HepG2 (cell line): ENCODE measurements at places on chromosomes 2 and 18. TPM values are rescaled to one million over a fixed set of nuclear protein-coding genes. Genes with fewer than 3 reads are reported as not detected.

DNA sequence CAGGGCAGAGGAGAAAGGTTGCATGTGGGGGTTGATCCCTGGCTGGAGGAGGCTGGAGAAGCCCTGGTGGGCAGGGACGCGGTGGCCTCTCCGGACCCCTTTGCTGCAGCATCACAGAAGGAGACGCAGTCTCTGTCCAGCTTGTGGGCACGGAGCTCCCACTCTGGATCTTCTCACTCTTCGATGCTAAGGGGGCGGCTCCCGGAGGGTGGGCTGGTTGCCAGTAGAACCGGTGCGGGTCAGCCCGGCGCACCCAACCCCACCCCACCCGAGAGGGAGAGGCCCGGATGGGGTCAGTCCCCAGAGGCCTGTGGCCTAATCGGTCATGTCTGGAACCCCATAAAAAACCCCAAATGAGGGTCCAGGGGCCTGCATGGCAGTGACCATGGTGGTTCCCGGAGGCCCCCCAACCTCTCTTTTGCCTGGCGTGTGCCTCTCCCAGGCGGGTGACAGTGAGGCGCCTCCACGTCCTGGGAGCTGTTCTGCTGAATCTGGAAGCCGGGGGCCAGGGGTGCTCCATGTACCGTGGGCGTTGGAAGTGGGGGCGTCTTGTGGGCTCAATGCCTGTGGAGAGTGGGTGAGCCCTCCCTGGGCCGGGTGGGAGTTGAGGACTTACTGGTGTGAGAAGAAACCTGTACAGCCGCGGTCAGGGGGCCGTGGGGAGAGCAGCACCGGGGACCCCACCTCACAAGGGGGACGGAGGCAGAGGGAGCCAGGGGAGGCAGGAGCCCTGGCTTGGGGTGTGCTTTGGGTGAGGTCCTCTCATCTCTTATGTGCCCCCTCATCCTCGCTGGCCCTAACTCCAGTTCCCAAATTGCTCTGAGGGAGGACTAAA, 79.6 kb downstream of the RTP5 start:
- H3K27ac ChIP-seq = no peak overlapping the region
- H3K27me3 ChIP-seq = peaks cover 81% of the 10 kb centered on the region
- peaks cover 22% of the 10 kb centered on the region for H3K4me1 ChIP-seq
- DNase-seq = no peak

- H3K4me3 ChIP-seq = no peak overlapping the region
- no peaks in the 10 kb centered on the region for H3K27me3 ChIP-seq
- peaks cover 9% of the 10 kb centered on the region; the same call in 1 of the 2 replicates for H3K4me1 ChIP-seq
- DNase-seq = no peak
Observed at GRCh38 chr2:239329284-239329971, 71.4 kb downstream of the HDAC4 start.

GRCh38 chr2:105718846-105719481, 25.7 kb upstream of the NCK2 start:
- no peak for DNase-seq
- H3K27me3 ChIP-seq = peaks cover 1% of the 10 kb centered on the region; the same call in 1 of the 2 replicates
- no peaks in the 10 kb centered on the region for H3K36me3 ChIP-seq
- H3K4me3 ChIP-seq = no peak overlapping the region
- H3K27ac ChIP-seq = no peak overlapping the region

DNA sequence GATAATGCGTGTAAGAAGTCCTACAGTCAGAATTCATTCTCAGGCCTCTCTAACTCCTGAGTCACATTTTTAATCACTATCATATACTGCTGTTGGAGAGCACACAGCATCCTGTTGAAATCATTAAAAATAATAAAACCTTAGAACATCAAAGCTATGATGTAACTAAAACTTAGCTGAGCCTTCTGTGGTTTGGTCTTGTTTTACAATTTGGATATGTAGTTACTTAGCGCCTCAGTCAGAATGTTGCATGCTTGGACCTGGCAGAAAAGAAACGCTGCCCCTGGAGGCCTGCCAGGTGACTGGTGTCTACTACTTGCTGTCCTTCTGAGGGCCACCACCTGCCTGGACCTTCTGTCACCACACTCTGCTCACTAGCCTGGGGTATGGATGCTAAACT, 261.1 kb upstream of the RASGRP3 start:
- H3K27ac ChIP-seq = no peak overlapping the region
- H3K27me3 ChIP-seq = peaks cover 3% of the 10 kb centered on the region; the same call in 1 of the 3 replicates
- no peak for DNase-seq
- no peaks in the 10 kb centered on the region for H3K36me3 ChIP-seq

GRCh38 chr18:72543357-72544055, 636 bp downstream of the CBLN2 start:
- no peak overlapping the region for H3K4me3 ChIP-seq
- no peak for DNase-seq
- H3K4me1 ChIP-seq = no peaks in the 10 kb centered on the region

- H3K4me3 ChIP-seq = no peak overlapping the region
- H3K4me1 ChIP-seq = peaks cover 13% of the 10 kb centered on the region
- DNase-seq = peak; percentile 60
Observed at GRCh38 chr2:173087793-173088496, 12.3 kb downstream of the MAP3K20 start.

DNA sequence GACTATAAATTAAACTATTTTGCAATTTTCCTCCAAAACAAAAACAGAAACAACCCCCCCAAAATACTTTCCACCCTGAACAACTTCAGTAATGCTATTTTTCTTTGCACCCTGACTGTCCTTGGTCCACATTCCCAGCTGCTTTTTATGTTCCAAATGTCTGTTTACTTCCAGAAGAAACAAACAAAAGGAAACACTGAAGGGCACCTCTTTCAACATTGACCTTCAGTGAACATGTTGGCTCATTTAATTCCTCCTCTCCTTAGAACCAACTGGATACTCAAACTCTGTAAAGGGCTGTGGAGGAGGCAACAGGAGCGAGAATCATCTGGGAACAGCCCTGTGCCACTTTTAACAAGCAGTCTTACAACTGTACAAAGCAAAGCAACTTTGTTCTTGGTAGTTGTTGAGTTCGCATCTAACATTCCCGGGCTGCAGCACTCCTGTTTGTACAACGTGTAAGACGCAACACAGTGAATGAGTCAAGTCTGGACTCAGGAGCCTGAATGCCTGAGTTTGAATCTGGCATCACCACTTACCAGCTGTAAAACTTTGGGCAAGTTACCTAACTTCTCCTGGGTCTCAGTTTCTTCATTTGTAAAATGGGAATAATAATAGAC, 111.4 kb upstream of the GATA6 start:
- peak; percentile 57 for DNase-seq
- H3K27ac ChIP-seq = no peak overlapping the region
- H3K4me3 ChIP-seq = no peak overlapping the region
- no peaks in the 10 kb centered on the region for H3K27me3 ChIP-seq
- H3K36me3 ChIP-seq = no peaks in the 10 kb centered on the region
- H3K4me1 ChIP-seq = peaks cover 57% of the 10 kb centered on the region

DNA sequence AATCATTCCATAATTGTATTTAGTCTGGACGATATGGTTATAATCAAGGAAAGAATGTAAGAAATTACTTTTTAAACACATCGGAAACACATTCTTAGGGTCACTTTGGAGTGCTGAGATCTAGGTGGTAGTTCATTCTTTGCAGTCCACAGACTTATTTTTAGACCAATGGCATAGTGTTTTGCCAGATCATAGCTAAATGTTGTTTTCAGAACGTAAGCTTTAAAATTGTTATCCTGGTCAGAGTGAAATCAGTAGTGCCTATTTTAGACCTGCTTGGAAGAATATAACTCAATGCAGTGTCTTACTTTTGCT, 4.3 kb downstream of the MYL12A start:
- H3K27me3 ChIP-seq = no peaks in the 10 kb centered on the region
- H3K27ac ChIP-seq = no peak overlapping the region
- H3K4me1 ChIP-seq = peaks cover 61% of the 10 kb centered on the region
- no peak overlapping the region for H3K4me3 ChIP-seq
- DNase-seq = no peak

DNA sequence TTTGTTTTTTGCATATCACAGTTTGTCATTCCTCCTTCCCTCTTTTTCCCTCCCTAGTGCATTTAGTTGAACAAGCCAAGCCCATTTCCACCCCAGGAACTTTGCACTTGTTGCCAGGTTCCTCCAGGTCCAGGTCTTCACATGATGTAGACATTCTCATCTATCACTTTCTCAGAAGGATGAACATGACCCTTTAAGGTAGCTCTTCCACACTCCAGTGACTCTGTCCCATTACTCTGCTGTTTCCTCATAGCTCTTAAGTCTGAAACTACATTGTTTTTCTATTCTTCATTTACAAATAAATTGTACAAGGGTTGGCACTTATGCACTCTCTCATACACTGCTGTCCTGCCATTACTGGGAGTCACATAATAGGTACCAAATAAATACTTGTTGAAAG, 6.1 kb downstream of the KYNU start:
- no peak overlapping the region for H3K4me3 ChIP-seq
- no peak overlapping the region for H3K27ac ChIP-seq
- peaks cover 13% of the 10 kb centered on the region for H3K36me3 ChIP-seq
- no peak for DNase-seq
- H3K4me1 ChIP-seq = peaks cover 28% of the 10 kb centered on the region

- no peak overlapping the region for H3K4me3 ChIP-seq
- H3K27ac ChIP-seq = no peak overlapping the region
Observed at GRCh38 chr18:74595431-74595830, 2.2 kb upstream of the ZNF407 start.

Gene GPR17
- not detected in 2 replicates for total RNA-seq

Gene NEU2
- total RNA-seq = not detected in 2 replicates

Gene CCDC141
- not detected in 2 replicates for total RNA-seq

Gene MPV17
- 37.0 and 48.9 TPM in 2 replicates for total RNA-seq

Gene TIA1
- total RNA-seq = 199 and 209 TPM in 2 replicates

Gene CAPN14
- not detected in 2 replicates for total RNA-seq

Gene LYPD6
- total RNA-seq = 0.06 and 0.07 TPM in 2 replicates
